Activated T-cell treated with anti-CD3 and anti-CD28 coated beads for 1 hour (primary cell): ENCODE measurements at places on chromosomes 2 and 18.

GRCh38 chr2:174629506-174629905, 31.9 kb upstream of the WIPF1 start:
- no peak for DNase-seq

- DNase-seq = no peak
Observed at GRCh38 chr2:33223856-33224255, 252.6 kb upstream of the RASGRP3 start.

GRCh38 chr18:10579079-10579867, 53.4 kb downstream of the NAPG start:
- DNase-seq = no peak

DNA sequence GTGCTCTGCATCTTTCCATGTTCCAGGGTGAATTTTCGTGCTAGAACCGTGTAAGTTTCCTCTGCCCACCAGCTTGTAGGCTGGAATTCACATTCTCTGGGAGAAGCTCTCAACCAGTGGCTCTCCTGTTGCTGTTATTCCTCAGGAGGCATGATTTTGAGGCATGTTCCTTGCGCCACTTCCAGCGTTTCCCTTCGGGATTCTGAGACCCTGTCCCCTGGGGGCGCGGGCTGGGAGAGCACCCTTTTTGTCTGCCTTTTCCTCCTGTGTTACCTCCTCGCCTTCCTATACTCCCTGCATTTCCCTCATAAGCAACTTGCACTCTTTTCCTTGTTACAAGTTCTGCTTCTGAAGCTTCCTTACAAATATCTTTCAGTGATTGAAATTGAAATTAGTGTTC, 156.4 kb downstream of the PTPRM start:
- DNase-seq = no peak

- no peak for DNase-seq
Observed at GRCh38 chr2:191299866-191300265, 54.7 kb downstream of the MYO1B start.

DNA sequence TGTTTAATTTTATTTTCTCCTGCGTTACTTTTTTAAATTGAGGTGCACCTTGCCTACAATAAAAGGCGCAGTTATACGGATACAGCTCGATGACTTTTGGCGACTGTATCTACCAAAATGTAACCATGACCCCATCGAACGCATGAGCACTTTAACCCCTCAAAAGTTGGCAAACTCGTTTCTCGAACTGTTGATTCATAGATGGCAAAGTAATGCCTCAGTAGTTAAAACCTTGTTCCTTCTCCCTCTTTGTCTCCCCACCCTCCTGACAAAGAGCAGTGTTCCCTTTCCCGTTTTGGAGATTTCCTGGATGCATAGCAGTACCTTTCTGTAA, 577 bp downstream of the MOGAT1 start:
- no peak for DNase-seq

GRCh38 chr2:105593221-105593967, 151.3 kb upstream of the NCK2 start:
- no peak for DNase-seq

GRCh38 chr2:160566717-160567116, 73.1 kb upstream of the RBMS1 start:
- DNase-seq = no peak

DNA sequence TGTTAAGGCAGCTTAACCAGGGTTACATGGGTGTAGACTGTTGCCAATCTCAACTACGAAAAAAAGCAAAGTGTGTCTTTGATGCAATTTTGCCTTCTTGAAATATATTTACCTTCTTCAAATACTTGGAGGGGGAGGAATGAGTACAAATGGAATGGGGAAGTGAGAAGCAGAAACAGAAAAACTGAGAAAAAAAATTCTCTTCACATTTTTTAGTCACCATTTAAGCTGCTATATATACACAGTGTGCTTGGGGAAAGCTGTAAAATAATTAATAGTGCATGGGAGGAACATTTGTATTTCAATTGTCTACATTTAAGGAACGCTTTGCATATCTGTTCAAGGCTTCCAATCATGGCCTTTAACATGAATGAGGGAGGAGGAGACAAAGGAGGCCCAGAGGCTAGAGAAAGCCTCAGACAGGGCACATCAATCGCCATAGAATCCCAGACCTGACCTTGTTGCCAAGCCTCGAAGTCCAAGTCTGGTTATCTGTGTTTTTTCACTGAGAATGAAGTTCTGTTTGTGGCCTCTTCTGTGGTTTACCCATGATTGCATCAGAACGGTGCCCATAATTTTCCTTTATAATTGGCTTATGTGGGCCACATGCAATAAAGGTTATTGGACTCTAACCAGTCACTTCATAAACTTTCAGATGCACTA, 158.6 kb downstream of the PIK3C3 start:
- DNase-seq = no peak

DNA sequence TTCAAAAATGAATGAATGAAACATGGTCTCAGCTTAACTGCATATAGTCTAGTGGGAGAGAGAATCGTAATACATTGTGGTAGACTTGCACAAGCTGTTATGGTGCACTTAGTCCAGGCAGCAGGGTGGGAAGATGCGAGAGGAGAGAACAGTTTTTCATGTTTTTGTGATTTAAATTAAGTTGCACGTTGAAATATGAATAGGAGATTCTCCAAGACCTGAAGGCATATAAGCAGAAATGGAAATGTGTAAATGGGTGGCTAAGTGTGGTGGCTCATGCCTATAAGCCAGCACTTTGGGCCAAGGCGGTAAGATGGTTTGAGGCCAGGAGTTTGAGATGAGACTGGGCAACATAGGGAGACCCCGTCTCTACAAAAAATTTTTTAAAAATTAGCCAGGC, 60.5 kb downstream of the TMEM185B start:
- no peak for DNase-seq

GRCh38 chr2:133948610-133949290, 305.1 kb upstream of the MGAT5 start:
- DNase-seq = no peak

DNA sequence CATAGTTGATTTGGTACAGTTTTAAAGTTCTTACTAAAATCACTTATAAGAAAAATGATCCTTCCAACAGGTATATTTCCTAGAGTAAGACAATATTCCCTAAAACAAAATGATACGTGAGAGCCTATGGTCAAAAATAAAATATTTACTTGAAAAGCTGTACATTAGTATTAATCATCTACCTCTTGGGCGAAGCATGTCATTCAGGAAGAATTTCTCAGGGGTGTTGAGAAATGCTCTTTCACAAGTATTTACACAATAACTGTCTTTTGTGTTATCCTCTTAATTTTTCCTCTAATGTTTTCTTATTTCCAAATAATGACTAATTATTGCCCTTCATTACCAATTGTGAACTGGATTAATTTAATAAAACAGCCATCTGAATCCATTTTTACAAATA, 466.3 kb downstream of the SATB2 start:
- no peak for DNase-seq

DNA sequence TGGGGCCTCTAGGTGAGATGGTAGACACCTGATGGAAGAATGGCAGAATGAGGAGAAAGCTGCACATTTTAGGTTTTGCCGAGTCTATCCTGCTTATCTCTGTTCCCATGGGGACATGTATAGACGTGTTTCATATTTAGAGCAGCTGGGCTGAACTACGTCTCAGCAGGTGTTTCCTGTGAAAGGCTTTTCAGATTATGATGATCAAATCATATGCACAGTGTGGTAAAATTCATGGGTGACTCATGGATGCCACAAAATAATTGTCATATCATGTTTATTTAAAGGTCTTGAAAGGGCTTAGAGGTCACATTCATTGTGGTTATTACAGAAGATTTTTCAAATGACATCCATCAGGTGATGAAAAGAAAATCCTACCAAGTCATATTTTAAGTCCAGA, 90.5 kb downstream of the ICOS start:
- no peak for DNase-seq

DNA sequence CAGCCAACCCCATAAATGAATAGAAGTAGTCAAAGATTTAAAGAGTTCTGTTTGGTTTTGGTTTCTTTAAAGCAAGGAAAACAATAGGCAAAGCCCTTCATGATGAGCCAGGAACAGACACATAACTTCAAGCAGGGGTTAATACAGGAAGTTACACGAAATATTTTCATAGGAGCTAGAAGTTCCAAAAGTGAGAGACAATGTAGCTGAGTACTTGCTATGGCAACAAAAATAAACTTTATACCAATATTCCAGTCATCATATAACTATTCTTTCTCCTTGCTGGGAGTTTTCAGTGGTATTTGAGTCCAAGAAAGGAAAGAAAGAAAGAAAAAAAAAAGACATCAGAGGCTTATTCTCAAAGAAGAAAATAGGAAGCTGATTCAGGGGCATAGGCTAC, 56.2 kb downstream of the COBLL1 start:
- DNase-seq = no peak
